Psoas muscle (tissue), 8 donors: ENCODE measurements at places on chromosomes 4 and X.

- no peak for DNase-seq
Measured at GRCh38 chrX:44674906-44675305, 132.2 kb upstream of the FUNDC1 start.

DNA sequence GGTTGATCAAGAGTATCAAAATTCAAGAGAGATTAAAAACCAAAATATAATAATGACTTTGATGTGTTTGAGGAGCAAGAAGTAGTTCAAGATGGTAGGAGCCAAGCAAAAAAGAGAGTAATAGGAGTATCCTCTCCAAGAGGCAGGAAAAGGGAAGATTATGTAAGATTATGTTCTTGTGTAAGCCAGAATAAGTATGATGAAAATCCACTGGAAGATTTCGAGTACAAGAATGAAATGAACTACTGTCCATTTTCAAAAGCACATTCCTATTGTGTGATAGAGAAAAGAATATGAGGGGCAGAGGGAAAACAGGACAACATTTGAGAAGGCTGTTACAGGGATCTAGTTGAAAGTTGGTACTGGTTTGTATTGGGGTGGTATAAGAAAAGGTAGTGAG, 659.6 kb upstream of the INTU start:
- DNase-seq, result no peak

DNA sequence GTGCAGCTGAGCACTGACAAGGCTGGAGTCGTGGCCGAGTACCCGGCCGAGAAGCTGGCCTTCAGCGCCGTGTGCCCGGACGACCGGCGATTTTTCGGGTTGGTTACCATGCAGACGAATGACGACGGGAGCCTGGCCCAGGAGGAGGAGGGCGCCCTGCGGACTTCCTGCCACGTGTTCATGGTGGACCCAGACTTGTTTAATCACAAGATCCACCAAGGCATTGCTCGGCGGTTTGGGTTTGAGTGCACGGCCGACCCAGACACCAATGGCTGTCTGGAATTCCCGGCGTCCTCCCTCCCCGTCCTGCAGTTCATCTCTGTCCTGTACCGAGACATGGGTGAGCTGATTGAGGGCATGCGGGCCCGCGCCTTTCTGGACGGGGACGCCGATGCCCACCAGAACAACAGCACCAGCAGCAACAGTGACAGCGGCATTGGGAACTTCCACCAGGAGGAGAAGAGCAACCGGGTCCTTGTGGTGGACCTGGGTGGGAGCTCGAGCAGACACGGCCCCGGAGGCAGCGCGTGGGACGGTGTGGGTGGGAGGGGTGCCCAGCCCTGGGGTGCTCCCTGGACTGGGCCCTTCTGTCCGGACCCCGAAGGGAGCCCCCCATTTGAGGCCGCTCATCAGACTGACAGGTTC, 24.3 kb downstream of the RGS12 start:
- DNase-seq, result no peak

DNA sequence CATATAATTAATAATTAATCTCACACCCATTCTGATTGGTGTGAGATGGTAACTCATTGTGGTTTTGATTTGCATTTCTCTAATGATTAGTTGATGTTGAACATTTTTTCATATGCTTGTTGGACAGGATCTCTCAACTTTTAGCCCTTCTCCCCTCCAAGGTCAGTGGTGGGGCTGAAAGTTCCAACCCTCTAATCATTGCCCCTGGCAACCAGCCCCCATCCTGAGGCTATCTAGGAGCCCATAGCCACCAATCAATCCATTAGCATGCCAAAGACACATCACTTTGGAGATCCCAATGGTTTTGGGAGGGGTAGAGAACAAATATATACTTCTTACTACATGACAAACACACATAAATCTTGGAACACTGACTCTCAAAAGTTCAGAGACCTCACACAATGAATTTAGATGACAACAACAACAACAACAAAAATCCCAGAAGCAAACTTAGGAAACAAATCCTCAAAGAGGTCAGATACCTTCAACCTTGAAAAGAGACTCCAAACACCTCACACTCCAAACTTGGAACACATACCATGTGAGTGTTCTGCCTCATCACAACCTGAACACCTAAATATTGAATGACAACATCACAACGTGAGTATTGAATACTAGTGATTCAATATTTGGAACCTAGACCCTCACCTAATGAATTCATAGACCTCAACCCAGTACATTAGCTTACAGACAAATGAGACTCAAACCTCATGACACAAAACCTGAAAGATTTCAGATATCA, 19.0 kb upstream of the PAGE4 start:
- DNase-seq, result no peak

GRCh38 chrX:17375367-17375636, 302 bp downstream of the NHS start:
- no peak for DNase-seq
